ENCODE measurements at places on chromosomes 3 and 15.
A peak's percentile ranks its signal among the peaks of the same experiment; 100 is the strongest.

- no peak for DNase-seq
These were observed 223.0 kb downstream of the SLCO3A1 start for GRCh38 chr15:92076541-92076940.

DNA sequence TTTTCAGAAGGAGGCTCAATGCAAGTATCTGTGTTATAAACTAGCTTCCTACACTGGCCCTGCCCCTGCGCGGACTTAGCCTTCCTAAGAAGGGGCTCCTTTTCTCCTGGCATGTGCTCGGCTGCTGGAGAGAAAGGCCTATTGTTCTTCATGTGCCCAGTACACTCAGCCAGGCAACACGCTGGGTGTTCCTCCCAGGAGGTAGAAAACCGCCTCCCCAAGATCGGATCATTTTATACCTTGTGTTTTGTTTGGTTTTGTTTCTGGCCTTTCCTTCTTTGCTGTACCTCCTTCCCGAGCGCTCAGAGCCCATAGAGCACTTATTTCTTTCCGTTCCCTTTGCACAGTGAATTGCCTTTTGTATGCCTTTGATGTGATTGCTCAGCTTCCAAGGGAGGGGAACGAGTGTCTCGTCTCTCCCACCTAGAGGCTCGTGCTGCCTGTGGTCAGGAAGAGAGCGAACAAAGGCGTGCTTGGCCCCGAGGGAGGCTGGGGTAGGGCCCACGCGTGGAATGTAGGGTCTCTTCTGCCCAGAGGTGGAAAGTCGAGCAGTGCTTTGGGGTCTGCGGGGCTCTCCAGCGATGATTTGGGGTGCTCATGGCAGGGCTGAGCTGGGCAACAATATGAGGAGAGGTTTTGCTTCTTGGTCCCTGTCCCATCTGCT lies 30.0 kb downstream of the CCNL1 start:
- DNase-seq: no peak

DNA sequence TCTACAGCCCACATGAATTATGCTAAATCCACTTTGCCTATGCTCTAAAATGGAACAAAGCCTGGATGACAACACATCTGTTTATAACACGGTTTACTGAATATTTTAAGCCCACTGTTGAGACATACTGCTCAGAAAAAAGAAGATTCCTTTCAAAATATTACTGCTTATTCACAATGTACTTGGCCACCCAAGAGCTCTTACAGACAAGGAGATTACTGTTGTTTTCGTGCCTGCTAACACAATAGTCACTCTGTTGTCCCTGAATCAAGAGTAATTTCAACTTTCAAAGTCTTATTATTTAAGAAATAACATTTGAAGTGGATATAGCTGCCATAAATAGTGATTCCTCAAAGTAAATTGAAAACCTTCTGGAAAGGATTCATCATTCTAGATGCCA lies 70.9 kb downstream of the ANKRD28 start:
- DNase-seq: no peak

DNA sequence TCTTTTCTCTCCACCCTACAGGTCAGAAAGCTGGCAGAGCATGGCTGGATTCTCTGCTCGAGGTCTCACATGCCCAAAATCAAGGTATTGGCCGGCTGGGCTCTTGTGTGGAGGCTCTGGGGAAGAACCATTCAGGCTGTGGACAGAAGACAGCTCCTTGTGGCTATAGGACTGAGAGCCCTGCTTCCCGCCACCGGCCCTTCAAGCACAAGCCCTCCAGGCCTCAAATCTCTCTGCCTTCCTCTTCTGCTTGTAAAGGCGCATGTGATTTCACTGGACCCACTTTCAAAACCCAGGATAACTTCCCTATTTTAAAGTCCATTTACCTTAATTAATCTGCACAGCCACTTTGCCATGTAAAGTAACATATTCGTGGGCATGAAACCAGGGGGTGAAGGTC lies 36.2 kb upstream of the MGLL start:
- no peak for DNase-seq

DNA sequence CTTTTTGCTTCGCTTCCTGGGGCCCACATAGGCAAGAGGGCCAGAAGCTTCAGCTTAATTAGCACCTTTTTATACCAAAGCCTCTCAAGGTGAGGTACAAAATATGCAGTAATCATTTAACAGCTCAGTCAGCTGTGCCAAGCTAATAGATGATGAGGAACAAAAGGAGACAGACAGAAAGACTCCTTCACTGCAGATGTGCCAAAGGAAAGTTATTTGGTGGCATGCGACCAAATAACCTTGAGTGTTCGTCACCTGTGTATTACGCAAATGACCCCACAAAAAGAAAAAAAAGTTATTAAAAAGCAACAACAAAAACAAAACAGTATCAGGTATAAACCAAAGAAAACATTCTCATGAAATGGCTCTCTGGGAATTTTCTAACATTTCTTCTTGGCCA lies 325.8 kb upstream of the IGF1R start:
- no peak for DNase-seq

GRCh38 chr3:89635137-89635536 lies 527.7 kb downstream of the EPHA3 start:
- DNase-seq: no peak

- DNase-seq: no peak
These were observed 824.5 kb downstream of the CADM2 start for GRCh38 chr3:85783291-85783690.

DNA sequence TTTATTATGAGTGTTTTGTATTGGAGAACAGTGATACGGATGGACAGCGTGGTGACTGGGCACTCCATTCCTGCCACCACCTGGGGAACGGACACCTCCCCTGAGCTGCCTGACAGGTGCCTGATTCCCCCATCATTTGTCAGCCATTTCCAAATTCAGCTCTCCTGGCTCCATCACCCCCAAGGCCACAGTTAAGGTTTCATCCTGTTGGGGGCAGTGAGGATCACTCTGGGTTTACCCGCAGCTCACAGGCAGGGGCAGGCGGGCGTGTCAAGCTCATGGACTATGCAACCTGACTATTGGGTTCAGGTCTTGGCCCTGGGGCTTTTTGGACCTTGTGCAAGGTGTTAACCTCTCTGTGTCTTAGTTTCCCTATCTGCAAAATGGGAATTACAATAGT lies 76.3 kb downstream of the RAB11A start:
- no peak for DNase-seq

GRCh38 chr15:87943626-87944025 lies 312.9 kb downstream of the NTRK3 start:
- DNase-seq: no peak

GRCh38 chr3:53700441-53700840 lies 145.8 kb downstream of the CHDH start:
- DNase-seq: no peak

DNA sequence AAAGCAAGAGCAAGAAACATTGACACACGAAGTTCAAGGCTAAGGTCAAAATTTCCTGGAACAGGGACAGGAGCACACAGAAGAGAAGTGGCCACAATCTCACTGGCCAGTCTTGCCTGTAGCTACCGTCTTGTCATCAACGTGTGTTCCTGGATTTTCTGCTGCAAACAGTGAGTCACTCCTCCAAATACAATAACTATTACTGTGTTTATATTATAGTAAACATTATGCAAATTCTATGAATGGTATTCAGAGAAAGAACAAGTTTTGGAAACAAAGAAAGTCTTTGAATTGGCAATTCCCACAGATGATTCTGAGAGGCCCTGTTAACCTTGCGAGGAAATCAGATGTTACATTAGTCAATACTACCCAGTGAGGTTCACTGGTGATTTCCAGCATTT lies 220.5 kb downstream of the FAM43A start:
- DNase-seq: no peak

- no peak for DNase-seq
These were observed 20.4 kb downstream of the ACSBG1 start for GRCh38 chr15:78213956-78214355.

DNA sequence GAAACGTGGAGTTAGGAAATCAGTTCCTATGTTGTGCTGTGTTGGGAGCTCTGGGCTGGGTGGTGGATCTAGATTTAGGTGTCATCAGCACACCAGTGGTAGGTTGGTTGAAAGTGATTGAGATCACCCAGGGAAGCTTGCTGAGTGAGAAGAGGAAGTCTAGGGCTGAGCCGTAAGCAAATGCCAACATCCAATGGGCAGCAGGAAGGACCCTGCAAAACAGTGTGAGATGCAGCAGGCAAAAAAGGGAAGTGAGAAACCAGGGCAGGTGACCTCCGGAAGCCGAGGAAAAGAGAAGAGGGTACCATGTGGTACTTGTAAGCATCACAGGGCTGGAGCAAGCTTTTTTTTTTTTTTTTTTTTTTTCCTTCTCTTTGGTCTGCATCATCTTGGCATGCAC lies 15.9 kb upstream of the COPG1 start:
- no peak for DNase-seq

GRCh38 chr3:128569756-128570155 lies 76.8 kb upstream of the GATA2 start:
- DNase-seq: no peak

GRCh38 chr15:40943764-40944365 lies 9.4 kb upstream of the CHAC1 start:
- DNase-seq: no peak

- DNase-seq: no peak
These were observed 50.9 kb downstream of the ABHD2 start for GRCh38 chr15:89138999-89139612.

DNA sequence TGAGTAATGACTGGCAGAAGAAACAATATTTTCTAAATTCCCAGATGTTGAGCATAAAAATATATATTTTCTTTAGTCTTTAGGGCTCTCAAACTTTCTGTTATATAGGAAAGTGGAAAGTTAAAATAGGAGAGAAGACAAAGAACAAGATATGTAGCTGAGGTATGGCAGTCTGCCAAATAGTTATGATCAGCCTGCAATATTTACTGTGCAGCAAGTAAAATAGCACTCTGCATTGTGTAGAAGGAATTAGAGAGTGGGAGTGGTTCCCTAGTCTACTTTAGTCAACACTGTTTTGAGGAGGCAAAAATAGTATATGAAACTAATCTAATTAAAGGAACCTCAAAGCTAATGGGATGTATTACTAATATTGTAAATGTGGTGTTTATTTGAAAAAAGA lies 978.1 kb upstream of the ALCAM start:
- no peak for DNase-seq

DNA sequence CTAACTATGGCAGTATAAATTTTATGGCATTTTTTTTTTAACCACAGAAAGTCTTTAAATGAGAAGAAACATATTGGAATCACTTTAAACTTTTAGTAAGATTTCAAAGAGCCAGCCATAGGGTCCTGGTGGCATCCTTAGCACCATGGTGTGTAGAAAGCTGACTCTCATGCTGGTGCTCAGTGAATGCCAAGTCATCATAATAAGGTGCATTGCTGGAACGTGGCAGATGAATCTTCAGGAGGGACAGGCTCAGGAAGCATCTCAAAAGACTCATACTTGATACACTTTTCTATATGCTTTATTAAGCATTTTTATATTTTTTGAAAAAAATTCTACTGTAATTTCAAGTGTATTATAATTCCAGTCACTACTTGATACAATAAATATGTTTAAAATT lies 274.2 kb downstream of the ZIC4 start:
- DNase-seq: no peak

GRCh38 chr3:4419920-4420319 lies 47.1 kb downstream of the SUMF1 start:
- no peak for DNase-seq

- DNase-seq: peak; percentile 7
These were observed 611 bp downstream of the PIAS1 start for GRCh38 chr15:68054628-68055223.

- no peak for DNase-seq
These were observed 3.4 kb downstream of the IGF1R start for GRCh38 chr15:98651581-98652220.

GRCh38 chr15:37900326-37901221 lies 33.9 kb upstream of the TMCO5A start:
- DNase-seq: no peak

GRCh38 chr15:62052713-62053112 lies 7.5 kb downstream of the VPS13C start:
- DNase-seq: no peak

DNA sequence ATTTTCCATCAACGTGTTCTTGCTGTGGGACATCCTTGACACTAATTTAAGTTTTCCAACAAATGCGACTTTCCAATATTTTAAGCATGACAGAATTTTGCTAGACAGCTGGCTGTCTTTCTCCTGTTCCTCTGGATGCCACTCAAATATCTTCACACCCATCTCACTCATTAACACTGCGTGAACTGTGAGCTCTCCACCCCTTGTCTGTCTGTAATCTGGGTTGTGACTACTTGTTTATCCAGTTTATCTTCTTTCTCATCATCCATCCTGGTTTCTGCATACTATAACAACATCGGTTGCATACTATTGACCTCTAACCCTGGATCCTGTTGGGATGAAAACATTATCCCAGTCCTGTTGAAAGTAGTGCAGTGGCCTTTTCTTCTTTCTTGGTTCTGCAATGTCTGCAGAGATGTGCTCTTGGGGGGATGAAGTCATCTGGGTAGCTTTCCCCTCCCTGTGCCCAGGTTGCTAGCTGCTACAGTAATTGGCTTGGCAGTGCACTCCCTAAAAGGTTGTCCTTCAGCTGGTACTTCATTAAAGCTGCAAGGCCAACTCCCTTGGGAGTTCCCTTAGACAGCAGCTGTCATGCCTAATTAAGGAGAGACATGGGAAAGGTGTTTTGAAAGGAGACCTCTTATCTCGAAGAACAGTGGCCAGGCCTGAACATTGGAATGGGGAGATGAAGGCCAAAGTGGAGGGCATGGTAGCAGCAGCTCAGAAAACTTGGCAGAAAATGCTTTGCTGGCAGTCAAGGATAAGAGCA lies 24.7 kb downstream of the KAT2B start:
- DNase-seq: no peak

DNA sequence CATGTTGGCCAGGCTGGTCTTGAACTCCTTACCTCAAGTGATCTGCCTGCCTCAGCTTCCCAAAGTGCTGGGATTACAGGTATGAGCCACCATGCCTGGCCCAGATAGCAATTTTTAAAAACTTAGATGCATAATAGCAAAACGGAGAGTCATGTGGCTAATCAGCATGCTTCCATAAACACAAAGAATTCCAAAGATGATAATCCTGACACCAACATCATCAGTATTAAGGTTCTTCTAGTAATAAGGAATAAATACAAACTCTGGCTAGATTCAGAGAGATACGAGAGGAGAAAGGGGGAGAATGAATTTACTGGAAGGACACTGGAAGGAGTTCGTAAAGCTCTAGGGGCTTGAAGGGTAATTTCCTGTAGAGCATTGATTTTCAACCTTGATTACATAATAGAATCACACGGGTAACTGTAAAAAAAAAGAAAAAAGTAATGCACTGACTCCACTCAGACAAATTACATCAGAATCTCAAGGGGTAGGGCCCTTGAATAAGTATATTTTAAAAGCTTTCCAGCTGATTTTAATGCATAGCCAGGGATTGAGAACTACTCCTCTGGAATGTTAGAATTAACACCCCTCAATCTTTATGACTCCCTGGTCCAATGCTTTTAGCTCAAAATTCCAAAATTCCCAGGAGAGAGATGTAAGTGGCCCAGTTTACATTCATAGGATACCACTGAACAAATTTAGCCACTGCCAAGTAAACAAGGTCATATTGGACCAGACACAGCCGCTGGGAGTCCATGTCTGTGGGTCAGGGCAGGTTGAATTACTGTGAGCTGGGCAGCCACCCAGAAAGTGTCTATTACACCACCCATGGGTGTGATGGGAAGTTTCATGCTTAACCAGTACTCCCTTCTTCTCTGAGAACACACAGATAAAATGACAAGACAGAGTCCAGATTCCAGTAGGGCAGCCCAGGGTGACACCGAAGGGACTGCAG lies 243.9 kb downstream of the TBL1XR1 start:
- no peak for DNase-seq

Data from stimulated activated CD4-positive, alpha-beta T cell treated with anti-CD3 and anti-CD28 coated beads, Interleukin-15, amount 100 ng/mL, for 1 hour (primary cell).